ELF-1 (cell line): ENCODE measurements at places on chromosomes 16 and 17.

GRCh38 chr16:73365016-73365551 lies 317.2 kb upstream of the ZFHX3 start:
- DNase-seq = no peak

DNA sequence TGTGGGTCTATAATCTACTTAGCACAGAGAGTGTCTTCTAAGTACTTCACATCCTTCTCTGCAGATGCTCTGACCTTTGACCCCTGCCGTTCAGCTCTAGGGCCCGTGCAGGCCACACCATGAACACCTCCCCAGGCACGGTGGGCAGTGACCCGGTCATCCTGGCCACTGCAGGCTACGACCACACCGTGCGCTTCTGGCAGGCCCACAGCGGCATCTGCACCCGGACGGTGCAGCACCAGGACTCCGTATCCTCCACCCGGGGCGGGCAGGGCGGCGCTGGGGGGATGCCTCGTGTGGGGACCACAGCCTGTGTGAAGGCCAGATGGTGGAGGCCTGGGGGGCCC lies 686 bp downstream of the MLST8 start:
- DNase-seq = no peak

GRCh38 chr17:34475296-34475695 lies 104.1 kb upstream of the TMEM132E start:
- DNase-seq = no peak

GRCh38 chr17:39617446-39618245 lies 9.1 kb upstream of the PPP1R1B start:
- no peak for DNase-seq

DNA sequence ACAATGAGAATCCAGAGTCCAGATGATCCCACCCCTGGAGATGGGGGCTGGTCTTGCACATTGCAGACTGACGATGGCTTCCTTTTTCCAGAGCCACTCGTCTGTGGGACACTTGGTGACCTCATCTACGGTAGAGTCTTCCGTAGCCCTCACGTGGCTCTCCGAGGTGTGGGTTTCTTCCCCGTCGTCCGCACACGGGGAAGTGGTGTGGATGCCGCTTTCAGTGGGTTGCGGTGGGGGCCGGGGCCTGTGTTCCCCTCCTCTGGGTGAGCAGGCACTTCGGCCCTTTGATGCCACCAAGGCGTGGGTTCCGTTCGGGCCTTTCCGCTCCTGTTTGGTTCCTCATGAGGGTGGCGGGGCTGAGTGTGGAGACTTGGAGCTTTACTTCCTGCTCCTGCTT lies 21.4 kb downstream of the BAIAP2 start:
- DNase-seq = no peak

GRCh38 chr17:75665981-75666380 lies 973 bp downstream of the RECQL5 start:
- DNase-seq = no peak
